ENCODE measurements at places on chromosomes 11 and 22.

- DNase-seq, result no peak
These were observed 29.0 kb downstream of the SPATA19 start for GRCh38 chr11:133816146-133816870.

DNA sequence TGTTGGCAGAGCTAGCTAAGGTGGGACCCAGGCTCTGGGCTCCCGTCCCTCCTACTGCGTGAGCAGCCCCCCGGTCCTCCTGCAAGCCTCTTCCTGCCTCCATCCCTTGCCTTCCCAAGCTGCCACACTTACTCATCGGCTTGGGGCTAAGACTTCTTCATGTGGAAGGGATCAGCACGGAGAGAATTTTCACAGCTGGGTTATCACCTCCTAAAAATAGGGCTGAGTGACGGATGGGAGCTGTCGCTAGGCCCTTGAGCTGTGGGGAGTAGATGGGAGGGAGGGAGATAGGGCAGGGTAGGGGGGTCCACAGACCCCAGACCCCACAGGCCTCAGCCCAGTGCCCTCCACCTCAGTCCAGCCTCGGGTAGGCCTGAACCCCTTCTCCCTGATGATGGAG, 41.0 kb downstream of the FLRT1 start:
- no peak for DNase-seq

- DNase-seq, result no peak
These were observed 19.9 kb downstream of the TEAD1 start for GRCh38 chr11:12694183-12694531.

DNA sequence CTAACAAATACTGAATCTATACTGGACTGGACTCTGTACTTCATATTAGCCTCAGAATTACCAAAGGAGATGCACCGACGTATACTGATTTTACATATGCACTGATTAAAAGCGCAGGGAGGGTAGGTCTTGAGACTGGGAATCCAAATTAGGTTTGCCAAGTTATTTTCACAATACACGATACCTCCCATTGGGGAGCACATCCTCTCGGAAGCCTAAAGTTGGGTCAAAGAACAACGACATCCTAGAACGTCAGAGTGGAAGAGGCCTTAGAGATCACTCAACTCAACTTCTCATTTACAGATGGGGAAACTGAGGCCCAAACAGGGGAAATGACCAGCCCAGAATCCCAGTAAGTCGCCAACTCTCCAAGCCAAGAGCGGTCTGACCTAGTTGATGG, 626 bp downstream of the DNAL4 start:
- no peak for DNase-seq

GRCh38 chr11:6727971-6728760, 43.6 kb downstream of the OR2AG2 start:
- DNase-seq, result no peak

DNA sequence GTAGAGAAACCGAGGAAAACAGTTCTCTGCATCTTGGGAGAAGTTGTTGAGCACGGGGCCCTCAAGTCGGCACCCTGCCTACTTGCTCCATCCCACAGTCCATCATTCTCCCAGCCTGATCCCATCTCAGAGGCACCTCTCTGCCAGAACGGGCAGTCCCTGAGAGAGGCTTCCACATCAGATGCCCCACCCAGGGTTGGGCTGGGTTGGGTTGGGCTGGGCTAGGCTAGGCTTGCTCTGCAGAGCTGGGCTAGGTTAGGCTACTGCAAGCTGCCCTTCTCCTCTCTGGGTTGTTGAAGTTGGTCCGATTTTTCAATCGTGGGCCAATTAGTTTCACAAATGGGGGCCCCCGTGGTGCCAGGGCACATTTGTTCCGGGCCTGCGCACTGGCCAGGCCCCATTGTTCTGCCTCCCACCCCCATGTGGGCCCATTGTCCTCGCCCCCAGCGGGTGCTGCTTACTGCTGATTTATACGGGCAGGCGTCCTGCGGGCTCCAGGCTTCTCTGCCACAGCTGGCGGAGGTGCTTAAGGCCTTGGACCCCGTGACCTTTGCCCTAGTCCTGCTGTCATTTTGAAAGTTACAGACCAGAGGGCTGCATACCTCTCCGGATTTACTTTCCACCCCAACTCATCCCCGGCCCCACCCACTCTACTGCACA, 63.7 kb upstream of the NNMT start:
- no peak for DNase-seq

DNA sequence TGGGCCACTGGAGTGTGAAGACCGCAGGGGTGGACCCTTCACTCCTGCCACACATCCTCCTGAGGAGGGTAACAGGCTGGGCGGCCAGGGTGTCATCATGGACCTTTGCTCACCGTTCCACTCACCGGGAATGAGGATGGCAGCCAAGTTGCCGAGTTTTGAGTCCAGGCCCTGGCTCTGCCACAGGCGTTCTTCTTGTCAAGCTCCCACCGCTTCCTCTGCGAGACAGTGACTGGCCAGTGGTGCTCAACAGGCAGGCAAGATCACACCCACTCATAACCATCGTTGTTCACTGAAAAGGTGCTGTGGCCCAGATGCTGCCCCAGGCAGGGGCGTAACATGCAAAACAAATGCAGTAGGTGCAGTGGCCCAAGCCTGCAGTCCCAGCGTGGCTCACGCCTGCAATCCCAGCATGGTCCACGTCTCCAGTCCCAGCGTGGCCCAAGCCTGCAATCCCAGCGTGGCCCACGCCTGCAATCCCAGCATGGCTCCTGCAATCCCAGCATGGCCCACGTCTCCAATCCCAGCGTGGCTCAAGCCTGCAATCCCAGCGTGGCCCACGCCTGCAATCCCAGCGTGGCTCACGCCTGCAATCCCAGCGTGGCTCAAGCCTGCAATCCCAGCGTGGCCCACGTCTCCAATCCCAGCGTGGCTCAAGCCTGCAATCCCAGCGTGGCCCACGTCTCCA, 5.0 kb upstream of the PANX2 start:
- no peak for DNase-seq

DNA sequence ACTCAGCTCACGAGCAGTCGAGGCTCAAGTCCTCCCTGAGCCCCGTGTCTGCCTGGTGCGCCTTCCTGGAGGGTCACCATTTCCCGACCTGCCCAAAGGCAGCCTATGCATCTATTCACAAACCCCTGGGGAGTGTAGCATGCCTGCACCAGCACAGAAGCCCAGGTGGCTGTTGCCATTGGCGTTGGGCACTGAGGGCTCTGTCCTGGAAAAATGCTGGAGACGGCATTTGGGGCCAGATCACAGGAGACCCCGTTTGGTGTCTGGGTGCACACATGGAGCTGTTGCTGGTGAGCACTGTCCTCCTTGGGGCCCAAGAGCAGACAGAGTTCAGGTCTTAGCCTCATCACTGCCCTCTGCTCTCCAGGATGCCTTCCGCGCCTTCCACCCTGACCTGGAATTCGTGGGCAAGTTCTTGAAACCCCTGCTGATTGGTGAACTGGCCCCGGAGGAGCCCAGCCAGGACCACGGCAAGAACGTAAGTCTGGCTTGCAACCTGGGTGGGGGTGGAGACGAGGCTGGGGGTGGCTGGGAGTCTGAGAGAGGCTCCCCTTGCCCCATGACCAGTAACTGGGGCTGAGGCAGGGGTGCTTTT, 9.4 kb downstream of the FADS2 start:
- no peak for DNase-seq

- no peak for DNase-seq
These were observed 22.7 kb upstream of the OR4B1 start for GRCh38 chr11:48193876-48194275.

DNA sequence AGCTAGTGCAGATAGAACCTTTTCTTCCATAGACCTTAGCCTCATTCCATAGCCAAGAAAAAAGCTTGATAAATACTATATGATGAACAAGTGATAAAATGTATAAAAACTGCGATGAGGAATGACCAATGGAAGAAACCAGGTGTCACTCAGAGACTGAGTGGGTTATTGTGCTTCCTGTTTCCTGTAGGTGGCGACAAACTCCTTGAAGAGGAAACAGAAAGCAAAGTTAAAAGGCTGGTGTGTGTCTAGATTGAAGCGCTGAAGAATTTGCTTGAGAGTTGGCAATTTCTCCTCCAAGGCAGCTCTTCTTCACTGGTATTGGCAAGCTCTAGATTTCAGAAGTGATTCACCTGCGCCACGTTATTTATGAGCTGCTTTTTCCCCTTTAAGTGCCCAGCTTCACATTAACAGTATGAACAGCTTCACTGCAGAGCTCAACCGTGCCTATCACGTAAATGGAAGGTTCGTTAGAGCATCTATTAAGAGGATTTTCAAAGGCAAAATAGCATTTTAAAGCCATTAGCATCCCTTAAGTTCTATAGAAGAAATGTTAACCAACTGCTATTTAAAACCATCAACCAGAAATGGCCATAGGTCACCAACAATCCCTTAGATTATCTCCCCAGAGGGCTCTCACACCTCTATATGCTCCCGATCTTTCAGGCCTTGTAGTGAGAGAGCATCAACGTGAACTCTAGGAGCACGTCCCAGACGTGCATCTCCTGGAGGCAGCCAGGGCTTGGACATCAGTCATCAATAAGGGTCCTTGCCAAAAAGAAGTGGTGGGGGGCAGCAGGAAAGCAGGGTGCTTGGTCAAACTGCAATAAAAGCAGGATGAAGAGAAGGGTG, 179.4 kb downstream of the CADM1 start:
- DNase-seq, result no peak

DNA sequence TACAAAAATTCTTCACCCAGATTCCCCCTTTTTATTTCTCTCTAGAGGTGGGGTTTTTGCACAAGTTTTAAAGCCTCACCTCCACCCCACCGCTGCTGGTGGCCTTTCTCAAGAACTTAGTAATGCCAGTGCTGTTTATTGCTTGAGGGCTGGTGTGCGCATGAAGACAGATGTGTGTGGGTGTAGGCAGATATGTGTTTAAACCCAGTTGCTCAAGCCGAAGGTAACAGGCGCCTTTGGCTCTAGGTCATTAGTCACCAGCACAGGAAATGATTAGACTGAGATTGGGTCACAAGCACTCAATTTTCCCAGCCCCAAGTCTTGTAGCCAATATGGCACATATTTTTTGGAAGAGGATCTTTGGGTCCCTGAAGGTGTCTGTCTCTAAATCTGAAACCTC, 2.7 kb upstream of the CLMP start:
- DNase-seq, result no peak

DNA sequence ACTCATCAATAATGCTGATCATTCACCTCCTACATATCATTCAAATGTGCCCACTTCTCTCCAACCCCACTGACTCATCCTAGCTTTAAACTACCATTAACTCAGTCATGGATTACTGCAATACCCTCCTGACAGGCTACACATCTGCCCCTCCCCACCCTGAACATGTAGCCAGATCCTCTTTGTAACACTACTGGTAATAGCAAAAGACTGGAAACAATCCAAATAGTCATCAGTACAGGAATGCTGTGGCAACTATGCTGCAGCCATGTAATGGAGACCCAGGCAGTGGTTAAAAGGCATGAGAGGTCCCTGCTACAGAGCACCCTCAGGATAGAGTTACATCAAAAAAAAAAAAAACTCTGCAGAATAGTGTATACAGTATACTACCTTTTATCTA, 16.6 kb downstream of the SLC43A3 start:
- DNase-seq, result no peak

GRCh38 chr11:18001191-18001590, 11.7 kb downstream of the SERGEF start:
- DNase-seq, result no peak

GRCh38 chr11:11931461-11932055, 76.9 kb downstream of the DKK3 start:
- DNase-seq, result no peak

GRCh38 chr11:19093976-19094375, 23.0 kb upstream of the ZDHHC13 start:
- no peak for DNase-seq

GRCh38 chr11:125082040-125082439, 18.9 kb downstream of the SLC37A2 start:
- no peak for DNase-seq

GRCh38 chr22:23102776-23103175, 32.5 kb downstream of the GNAZ start:
- DNase-seq, result no peak

Measured in stimulated activated CD8-positive, alpha-beta memory T cell treated with anti-CD3 and anti-CD28 coated beads, Interleukin-4, amount 100 ng/mL, for 1 hour (primary cell).